ENCODE measurements at places on chromosomes 7 and 10.

DNA sequence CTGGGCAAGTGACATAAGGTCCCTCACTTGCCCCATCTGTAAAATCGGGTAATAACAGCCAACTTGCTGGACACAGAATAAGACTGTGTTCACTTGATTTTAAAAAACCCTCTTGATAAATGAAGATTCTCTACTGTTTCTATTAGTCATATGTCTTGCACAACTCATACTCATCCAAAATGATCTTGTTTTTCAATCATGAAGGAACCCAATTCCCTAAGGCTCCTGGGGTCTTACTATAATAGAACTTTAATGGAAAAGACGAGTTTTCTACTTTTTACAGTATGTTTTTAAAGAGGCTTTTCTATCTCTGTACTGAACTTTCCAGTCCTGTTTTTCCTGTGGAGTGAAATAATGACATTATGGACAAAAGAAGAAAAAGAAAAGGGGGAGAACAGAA lies 103.8 kb downstream of the ARID5B start:
- no peak for DNase-seq

- DNase-seq = no peak
These were observed 250.4 kb upstream of the FZD8 start for GRCh38 chr10:35892526-35892925.

GRCh38 chr7:121873289-121874194 lies 581 bp downstream of the PTPRZ1 start:
- no peak for DNase-seq

GRCh38 chr7:138848056-138848980 lies 50.3 kb upstream of the ATP6V0A4 start:
- DNase-seq = no peak

- no peak for DNase-seq
These were observed 324.4 kb downstream of the KCNMA1 start for GRCh38 chr10:77313066-77313750.

- DNase-seq = no peak
These were observed 45.5 kb downstream of the AOC1 start for GRCh38 chr7:150897502-150898474.

- no peak for DNase-seq
These were observed 116.8 kb upstream of the JCAD start for GRCh38 chr10:30176182-30176581.

GRCh38 chr10:63252095-63252762 lies 119.1 kb downstream of the NRBF2 start:
- DNase-seq = no peak

DNA sequence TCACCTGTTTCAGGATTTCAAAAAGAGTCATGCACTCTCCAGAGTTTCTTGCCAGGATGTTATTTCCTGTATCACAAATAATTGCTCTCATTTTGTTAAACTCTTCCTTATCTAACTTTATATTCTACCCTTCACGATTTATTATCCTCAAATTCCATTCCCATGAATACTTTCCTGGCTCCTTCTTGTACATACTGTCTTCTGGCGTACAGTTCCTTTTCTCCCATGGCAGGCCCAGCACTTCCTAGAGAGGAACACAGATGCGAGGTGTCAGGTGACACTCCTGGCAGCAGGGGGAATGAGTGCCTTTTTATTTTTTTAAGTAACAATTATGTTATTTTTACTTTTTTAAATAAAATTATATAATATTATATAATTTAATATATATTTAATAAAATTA lies 411.9 kb downstream of the TFEC start:
- DNase-seq = no peak

- no peak for DNase-seq
These were observed 50.1 kb downstream of the ARHGAP12 start for GRCh38 chr10:31878486-31878885.

DNA sequence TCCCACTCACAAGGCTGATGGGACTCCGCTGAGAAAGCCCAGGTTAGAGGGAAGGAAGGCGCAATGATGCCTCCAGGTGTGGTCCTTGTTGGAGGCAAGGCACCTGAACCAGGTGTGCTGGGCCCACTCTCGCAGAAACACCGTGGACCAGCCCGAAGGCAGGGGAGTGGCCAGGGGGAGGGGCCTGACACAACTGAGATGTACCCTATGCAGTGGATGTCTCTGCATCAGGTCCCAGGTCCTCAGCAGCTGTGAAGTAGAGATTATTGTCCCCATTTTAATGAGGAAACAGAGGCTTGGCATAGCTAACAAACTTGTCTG lies 32.0 kb downstream of the GBX1 start:
- DNase-seq = no peak

- no peak for DNase-seq
These were observed 55.5 kb upstream of the ODAD2 start for GRCh38 chr10:28054228-28054860.

GRCh38 chr10:3606309-3606708 lies 178.7 kb downstream of the KLF6 start:
- DNase-seq = no peak

- DNase-seq = no peak
These were observed at the start of gene SPACDR for GRCh38 chr7:100464210-100464660. Gene SPACDR, minus strand, starts transcription at chr7:100464260. Its CDS starts 235 bp downstream, at chr7:100464025.

DNA sequence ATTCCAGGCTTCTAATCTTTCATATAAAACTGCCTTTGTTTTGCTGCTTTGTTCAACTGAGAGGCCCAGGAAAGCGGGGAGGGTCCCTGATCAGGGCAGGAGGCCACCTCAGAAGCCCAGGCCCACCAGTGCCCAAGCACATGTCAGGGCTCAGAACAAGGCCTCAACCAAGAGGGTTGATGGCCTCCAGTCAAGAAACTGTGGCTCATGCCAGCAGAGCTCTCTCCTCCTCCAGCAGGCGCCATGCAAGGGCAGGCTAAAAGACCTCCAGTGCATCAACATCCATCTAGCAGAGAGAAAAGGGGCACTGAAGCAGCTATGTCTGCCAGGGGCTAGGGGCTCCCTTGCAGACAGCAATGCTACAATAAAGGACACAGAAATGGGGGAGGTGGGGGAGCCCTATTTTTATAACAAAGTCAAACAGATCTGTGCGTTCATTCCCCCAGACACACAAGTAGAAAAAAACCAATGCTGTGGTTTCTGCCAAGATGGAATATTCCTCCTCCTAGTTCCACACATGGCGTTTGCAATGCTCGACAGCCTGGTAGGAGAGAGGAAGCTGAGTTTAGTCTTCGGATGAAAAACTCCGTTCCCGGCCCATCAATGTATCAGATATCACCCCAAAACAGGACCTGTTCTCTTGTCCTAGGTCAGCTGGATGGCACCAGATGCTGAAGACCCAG lies 34.0 kb downstream of the PSAP start:
- no peak for DNase-seq

DNA sequence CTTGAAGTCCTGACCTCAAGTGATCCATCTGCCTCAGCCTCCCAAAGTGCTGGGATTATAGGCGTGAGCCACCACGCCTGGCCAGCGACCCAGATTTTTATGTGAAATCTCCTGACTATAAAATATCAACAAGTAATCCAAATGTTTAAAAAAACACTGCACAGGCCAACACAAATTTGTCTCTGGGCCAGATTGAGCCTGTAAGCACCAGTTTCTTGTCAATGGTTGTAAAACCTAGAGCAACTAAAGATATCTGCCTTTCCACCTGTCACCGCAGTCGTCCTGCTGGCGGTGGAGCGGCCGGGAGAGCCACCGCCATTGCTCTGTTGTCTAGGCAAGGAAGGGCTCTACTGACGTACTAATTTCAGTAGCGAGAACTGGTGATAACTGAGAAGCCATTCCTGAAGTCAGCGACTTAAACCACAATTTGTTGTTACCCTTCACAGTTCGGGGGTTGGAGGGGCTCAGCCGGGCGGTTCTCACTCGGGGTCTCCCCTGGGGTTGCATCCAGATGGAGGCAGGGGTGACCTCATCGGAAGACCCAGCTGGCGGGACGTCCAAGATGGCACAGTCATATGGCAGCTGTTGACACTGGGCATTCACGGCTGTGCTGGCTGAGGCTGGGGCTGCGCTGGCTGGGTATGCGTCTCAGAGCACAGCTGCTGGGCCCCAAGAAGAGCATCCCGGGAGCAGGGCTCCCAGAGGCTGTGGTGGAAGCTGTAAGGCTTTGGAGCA lies 55.2 kb upstream of the PDGFA start:
- no peak for DNase-seq
